ENCODE measurements at places on chromosomes 13 and 19.
A peak's percentile ranks its signal among the peaks of the same experiment; 100 is the strongest.

DNA sequence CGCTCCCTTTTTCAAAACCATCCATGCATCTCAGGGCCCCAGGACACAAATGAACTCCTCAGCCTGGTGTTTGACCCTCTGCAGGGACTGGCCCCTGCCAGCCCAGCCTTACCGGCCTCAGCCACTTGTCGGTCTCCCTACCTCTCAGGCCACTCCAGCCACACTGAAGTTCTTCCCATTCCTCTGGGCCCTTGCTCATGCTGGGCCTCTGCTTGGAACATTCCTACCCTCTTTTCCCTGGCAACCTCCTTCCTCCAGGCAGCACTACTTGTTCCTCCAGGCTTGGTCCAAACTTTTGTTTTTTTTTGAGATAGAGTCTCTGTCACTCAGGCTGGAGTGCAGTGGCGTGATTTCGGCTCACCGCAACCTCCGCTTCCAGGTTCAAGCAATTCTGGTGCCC lies 7.6 kb upstream of the EGLN2 start:
- no peak for DNase-seq

DNA sequence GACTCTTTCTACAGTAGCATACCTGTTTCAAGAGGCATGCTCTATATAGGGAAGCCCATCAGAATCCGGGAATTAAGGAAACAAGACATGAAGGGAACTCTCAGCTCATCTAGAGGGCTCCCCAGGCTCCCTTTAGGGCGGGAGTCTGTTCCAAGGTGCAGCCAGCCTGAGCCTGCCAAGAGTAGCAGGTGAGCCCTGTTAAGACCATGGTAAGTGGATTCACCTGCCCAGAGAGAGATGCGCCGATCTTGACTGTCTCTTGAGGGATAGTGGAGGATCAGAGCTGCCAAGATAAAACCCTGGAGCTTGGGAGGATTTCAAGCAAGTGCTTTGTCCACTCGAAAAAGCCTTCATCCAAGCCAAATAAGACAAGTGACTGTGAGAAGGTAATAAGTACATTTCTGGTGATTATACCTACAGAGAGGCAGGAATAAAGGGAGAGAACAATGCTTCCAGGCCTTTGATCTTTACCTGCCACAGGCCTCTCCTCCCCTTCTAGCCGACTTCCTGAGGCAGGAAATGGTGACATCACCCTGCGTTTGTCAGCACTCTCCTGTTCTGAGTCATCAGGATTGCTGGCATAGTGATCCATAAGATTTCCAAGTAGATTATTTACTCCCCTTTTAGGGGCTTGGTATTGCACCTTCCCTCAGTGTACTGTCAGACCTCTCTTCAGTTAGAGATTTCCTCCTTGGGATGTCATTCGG lies 31.5 kb downstream of the KLF5 start:
- DNase-seq, result no peak

- DNase-seq, result no peak
Measured at GRCh38 chr13:43363156-43363953, 340.0 kb downstream of the DNAJC15 start.

- DNase-seq, result no peak
Measured at GRCh38 chr13:51003642-51004041, 94.1 kb downstream of the RNASEH2B start.

GRCh38 chr13:113930671-113931637 lies 42.9 kb downstream of the C13orf46 start:
- DNase-seq, result peak; percentile 27

DNA sequence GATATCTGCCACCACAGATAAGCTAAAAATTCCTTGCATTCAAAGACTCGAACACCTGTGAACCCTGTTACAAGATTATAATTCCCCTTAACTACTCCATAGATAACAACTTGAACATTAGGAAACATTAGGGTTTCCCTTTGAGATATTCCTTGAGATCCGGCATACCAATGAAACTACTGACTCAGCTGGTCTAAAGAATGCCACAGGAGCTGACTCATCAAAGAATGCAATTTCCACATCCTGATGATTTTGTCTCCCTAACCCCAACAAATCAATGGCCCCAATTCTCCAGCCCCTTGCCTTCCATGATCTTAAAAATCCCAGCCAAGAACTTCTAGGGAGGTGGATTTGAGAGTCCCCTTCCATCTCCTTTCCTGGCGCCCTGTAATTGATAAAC lies 35.6 kb upstream of the ZNF599 start:
- no peak for DNase-seq

GRCh38 chr19:15640294-15640903 lies at the start of gene CYP4F3:
Gene CYP4F3 (plus strand): TSS chr19:15640897. CDS start chr19:15641416, 519 bp downstream.
- DNase-seq, result no peak

GRCh38 chr13:25085125-25085742 lies 10.7 kb upstream of the PABPC3 start:
- DNase-seq, result no peak
